NCI-H2227 treated with DMSO at 0.1 percent for 48 hours (cell line): ENCODE measurements at places on chromosomes 11 and 22.

GRCh38 chr11:2142762-2143202, 3.6 kb upstream of the IGF2 start:
- DNase-seq = no peak

- DNase-seq = no peak
Observed at GRCh38 chr11:10581481-10582019, 13.1 kb upstream of the LYVE1 start.

DNA sequence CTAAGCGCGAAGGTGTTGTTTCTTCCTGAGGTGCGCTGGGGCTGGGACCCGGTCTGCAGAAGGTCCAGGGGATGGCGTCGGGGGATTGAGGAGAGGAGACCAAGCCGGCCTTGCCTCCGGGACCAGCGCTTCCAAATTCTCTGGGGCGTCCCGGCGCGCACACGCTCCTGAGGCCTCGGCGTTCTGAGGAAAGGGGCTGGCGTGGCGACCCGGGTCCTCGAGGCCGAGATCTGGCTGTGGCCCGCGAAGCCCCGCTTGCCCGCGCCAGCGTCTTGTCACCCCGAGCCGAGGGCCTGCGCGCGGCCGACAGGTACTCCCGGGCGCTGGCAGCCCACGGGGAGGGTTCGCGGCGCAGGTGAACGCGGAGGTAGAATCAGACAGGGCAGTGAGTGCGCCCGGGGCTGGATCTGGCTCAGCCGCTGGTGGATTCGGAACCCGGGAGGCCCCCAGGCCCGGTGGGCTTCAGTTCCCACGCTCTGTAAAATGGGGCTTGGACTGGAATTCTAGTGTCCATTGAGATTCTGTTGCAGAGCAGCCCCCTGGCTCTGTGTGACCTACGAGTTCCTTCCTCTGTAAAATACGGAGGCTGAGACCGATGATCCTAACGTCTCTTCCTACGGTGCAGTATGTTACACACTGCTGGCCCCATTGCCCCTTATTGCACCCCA, 14.7 kb downstream of the SSH3 start:
- DNase-seq = no peak

GRCh38 chr11:25941353-25941752, 390.6 kb upstream of the ANO3 start:
- no peak for DNase-seq

DNA sequence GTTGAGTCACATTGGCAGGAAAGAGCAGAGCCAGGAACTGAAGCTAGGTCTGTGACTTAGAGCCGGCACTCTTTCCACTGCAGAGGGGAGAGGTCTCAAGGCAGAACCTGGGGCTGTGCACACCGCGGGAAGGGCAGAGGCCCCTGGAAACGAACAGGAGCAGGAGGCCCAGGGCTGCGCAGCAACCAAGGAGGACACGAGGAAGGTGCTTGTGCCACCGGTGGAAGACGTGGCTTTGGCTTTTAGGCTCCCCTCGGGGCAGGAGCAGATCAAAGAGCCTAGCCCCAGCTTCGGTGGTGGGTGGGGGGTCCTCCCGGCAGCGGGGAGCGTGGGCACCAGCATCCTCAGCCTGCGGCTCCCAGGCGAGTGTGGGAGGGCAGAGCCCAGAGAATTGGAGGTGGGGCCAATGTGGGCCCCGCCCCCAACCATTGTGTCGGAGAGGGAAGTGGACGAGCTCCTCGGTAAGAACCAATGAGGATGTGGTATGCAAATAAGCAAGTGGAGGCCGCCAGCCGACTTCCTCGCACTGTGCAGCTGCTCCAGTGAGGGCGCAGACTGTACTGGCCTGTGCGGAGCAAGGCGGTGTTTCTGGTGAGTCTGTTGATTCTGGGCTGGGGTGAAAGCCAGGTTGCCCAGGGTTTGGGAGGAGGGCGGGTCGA, at the start of gene CCDC116:
TSS of gene CCDC116 (plus strand) at position 524 of the 659 bp plus-strand sequence. CDS start 422 bp downstream, outside the sequence.
- DNase-seq = no peak

- no peak for DNase-seq
Observed at GRCh38 chr22:49253656-49254055, 574.0 kb downstream of the BRD1 start.

GRCh38 chr11:114163229-114163631, 103.7 kb downstream of the ZBTB16 start:
- DNase-seq = no peak

GRCh38 chr11:118884875-118885274, 1.2 kb downstream of the CXCR5 start:
- DNase-seq = no peak

- DNase-seq = no peak
Observed at GRCh38 chr11:58330861-58331260, 28.0 kb downstream of the OR5B17 start.

- peak; percentile 80 for DNase-seq
Observed at GRCh38 chr11:1763796-1764661, at the start of gene CTSD. CTSD (minus strand) TSS chr11:1763927; CDS start chr11:1763859, 68 bp downstream.

- DNase-seq = no peak
Observed at GRCh38 chr11:45225277-45225676, 60.9 kb downstream of the SYT13 start.

DNA sequence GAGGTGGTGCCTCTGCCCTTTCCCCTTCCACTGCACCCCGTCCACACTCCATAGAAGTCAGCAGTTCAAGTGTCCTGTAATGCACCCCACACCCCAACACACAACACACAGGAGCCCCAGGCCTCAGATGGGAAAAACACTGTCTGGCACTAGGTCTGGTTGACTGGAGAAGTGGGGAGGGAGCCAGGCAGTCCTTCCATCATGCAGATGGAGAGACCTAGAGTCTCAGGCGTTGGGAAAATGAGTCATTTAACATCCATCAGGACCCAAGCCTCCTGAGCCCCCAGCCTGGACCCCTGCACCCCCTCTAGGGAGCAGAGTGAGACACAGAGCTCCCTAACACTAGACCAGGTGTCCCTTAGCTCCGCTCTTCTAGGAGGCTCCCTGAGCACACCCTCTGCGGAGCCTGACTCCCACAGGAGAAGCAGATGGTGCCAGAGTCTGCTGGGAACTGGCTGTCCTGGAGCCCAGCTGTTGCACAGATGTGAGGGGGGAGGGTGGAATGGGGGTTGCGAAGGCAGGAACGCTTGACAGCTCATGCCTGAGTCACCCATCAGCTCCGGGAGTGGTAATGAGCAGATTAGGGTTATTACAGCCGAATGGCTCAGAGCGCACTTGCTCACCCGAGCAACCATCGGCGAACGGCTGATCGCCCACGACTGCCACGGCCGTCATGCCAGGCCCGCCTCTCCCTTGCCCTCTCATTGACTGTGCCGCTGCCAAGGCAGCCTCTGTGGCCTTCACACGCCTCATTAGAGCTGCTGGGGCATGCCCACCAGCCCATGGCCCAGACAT, 22.1 kb upstream of the SYT7 start:
- peak; percentile 28 for DNase-seq

DNA sequence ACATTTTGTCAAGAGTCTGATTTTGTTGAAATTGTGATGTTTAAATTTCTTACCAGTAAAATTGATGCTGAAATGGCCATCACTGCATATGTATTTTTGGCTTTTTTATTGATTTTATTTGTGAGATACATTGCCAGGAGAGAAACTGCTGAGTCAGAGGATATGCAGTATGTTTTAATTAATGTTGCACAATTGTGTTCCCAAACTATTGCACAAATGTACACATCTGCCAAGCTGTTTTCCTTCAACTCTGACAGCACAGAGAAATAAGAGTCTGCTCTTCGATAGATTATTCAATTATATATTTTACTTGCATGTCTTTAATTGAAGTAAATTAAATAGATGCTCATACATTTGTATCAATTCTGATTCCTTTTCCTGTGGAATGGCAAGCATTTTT, 640.2 kb upstream of the LUZP2 start:
- DNase-seq = no peak

DNA sequence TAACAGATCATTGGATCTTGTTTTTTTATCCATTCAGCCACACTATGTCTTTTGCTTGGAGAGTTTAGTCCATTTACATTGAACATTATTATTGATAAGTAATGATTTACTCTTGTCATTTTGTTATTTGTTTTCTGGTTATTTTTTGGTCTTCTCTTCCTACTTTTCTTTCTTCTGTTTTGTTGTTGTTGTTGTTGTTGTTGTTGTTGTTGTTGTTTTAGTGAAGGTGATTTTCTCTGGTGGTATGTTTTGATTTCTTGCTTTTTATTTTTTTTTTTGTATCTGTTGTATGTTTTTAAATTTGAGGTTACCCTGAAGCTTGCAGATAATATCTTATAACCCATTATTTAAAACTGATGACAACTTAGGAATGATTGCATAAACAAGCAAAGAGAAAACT, 28.6 kb downstream of the TAF1D start:
- no peak for DNase-seq
